ENCODE measurements at places on chromosomes 5 and 9. TPM values are rescaled to one million over a fixed set of nuclear protein-coding genes. Genes with fewer than 3 reads are reported as not detected.

DNA sequence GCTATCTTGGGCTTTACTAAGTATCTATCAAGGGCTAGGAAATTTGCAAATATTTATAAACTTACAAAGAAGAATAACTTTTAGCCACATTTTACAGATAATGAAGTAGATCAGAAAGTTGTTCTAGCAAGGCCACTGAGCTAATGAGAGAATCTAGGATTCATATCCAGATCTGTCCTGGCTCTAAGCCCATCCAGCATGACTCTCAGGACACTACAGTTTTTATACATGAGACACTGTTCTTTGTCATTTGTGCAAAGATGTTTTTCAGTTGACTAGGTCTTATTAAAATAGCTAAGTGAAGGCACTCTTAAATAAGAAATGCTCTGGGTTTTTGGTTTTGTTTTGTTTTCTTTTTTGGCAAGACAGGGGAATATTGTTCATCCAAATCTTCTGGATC is 273.1 kb downstream of the GABRB2 start:
- no peak for DNase-seq

- peak; percentile 28 for DNase-seq
Observed at GRCh38 chr5:41418220-41419031, 92.0 kb downstream of the PLCXD3 start.

RMND5B gene
- polyA plus RNA-seq, result 20.2 TPM

CLPTM1L gene
- polyA plus RNA-seq, result 173 TPM

BHMT2 gene
- polyA plus RNA-seq, result not detected
